ENCODE measurements at places on chromosomes 12 and 14. TPM values are rescaled to one million over a fixed set of nuclear protein-coding genes. Genes with fewer than 3 reads are reported as not detected.
A peak's percentile ranks its signal among the peaks of the same experiment; 100 is the strongest.

Gene KCNA5
- not detected for total RNA-seq

Gene RDH12
- not detected for total RNA-seq

Gene TMEM260
- total RNA-seq = 29.0 TPM

Gene GPRC5A
- total RNA-seq = 0.20 TPM

Gene CDC42BPB
- 19.2 TPM for total RNA-seq

Gene CPM
- 5.6 TPM for total RNA-seq

- no peak overlapping the region for H3K27ac ChIP-seq
- no peaks in the 10 kb centered on the region for H3K4me1 ChIP-seq
- no peak for DNase-seq
- H3K4me3 ChIP-seq = no peak overlapping the region
- no peaks in the 10 kb centered on the region for H3K27me3 ChIP-seq
- peaks cover 54% of the 10 kb centered on the region for H3K36me3 ChIP-seq
These were observed 15.9 kb downstream of the GOLGA3 start for GRCh38 chr12:132812631-132813305.

DNA sequence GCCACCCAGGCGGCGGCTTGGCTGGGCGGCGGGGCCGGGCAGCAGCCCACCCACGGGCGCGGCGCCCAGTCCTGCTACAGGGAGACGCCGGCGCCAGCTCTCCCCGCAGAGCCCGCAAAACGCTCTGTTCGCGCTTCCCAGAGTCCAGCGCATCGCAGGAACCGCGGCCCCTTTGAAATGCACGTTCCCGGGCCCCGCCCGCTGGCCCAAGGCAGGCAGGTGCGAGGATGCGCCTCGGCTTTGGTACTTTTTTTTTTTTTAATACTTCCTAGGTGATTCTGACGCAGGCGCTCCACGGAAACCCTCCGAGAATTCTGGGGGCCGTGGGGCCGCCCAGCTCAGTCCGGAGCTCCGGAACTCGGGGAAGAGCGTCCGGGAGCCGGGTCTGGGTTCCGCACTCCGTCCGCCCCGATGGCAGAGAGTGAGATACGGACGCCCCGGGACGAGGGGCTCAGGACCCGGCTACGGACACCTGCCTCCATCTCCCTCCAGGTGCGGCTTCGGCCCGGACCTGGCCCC is 483 bp downstream of the POC1B start:
- DNase-seq = peak; percentile 29
- peaks cover 33% of the 10 kb centered on the region for H3K4me1 ChIP-seq
- peak overlapping the region; percentile 95 for H3K4me3 ChIP-seq
- H3K27me3 ChIP-seq = no peaks in the 10 kb centered on the region
- peak overlapping the region; percentile 78 for H3K27ac ChIP-seq

DNA sequence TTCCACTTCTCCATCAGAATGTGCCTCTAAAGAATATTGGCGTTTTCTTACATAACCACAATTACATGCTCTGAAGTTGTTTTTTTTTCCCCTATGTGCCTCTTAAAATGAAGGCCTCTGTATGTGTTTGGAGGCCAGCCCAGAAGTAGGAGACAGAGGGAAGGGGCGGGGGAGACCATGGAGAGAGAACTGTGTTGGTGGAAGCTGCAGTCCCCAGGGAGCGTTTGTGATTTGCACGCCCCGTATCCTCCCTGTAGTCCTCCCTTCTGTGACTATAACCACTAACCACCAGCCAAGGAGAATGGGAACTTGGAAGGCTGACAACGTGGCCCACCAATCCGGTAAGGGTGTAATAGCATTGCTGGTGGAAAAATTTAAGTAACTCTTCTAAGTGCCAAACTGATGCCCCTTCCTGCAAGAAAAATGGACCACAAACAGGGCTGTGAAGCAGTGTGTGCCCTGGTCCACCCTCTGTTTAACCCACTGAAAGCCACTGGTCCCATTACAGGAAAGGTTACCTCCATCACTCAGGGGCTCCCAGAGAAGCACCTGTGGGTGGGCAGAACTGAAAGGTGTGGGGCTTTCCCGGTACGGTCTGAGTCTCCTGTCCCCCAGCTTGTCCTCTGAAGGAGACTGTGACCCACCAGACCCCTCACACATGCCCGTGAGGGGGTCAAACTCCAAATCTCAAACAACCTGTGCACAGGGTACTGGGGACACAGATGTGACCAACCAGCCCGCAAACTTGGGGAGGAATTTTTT is 36.8 kb downstream of the CCDC88C start:
- peak overlapping the region; percentile 60 for H3K27ac ChIP-seq
- no peaks in the 10 kb centered on the region for H3K27me3 ChIP-seq
- peaks cover 99% of the 10 kb centered on the region for H3K4me1 ChIP-seq
- H3K4me3 ChIP-seq = peak overlapping the region; percentile 32

DNA sequence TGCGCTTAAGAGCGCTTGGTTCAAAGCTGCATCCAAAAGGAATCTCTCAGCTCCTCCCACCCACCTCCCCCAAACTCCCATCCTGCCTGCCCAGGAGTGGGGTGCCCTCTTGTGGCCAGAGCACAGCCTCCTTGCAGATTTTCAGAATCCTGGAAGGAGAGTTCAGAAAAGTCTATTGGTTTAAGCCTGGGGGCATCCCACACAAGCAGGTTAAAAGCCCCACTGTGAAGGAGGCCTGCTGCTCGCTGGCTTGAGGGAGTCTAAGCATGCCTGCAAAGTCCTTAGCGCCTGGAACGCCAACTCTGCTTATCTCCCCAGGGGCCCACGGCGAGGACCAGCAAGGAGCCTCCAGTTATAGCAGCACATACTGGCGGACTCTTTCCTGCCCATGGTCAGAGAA is 297.1 kb downstream of the KSR2 start:
- DNase-seq = no peak
- no peaks in the 10 kb centered on the region for H3K4me1 ChIP-seq
- no peaks in the 10 kb centered on the region for H3K36me3 ChIP-seq
- no peak overlapping the region for H3K27ac ChIP-seq

DNA sequence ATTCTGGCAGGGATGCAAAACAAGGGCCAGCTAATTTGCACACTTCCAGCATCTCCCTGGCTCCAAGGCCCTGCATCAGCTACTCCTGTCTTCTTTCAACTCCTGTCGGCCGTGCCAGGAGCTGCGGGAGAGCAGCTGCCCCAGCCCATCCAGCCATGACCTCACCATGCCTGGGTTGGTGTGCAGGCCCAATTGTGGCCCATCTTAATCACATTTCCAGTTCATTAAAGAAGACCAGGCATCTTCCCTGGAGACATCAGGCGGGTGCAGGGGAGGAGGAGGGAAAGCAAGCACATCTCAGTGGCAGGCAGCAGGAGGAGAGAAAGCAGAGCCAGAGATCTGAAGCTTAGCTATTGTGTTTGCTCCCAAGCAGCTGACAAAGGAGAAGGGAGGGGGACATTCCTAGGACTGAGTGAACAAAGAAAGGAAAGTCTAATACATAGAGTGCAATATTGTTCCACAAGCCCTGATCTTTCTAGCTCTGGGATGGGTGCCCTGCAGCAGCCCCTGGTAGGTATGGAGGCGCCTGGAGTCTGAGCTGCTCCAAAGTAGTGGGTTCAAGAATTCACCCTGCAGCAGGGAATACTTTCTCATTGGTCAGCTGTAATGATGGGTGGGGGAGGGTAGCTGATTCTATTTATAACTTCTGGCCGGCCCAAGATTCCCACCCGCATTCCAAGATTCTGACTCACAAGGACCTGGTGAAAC is 40.1 kb downstream of the VWF start:
- no peaks in the 10 kb centered on the region for H3K36me3 ChIP-seq
- no peak for DNase-seq
- no peaks in the 10 kb centered on the region for H3K4me1 ChIP-seq
- no peak overlapping the region for H3K27ac ChIP-seq
- H3K27me3 ChIP-seq = no peaks in the 10 kb centered on the region

- no peaks in the 10 kb centered on the region for H3K27me3 ChIP-seq
- H3K4me1 ChIP-seq = peaks cover 12% of the 10 kb centered on the region
- peak within 1 kb of the TSS; percentile 51 for H3K27ac ChIP-seq
- DNase-seq = peak; percentile 77
- H3K36me3 ChIP-seq = no peaks in the 10 kb centered on the region
- peak within 1 kb of the TSS; percentile 50 for H3K4me3 ChIP-seq
These were observed at the start of gene SLC48A1 for GRCh38 chr12:47773062-47773857. Gene SLC48A1, plus strand, starts transcription at chr12:47773238. Its CDS starts 67 bp downstream, at chr12:47773305.

- no peaks in the 10 kb centered on the region for H3K4me1 ChIP-seq
- DNase-seq = peak; percentile 84
- no peak overlapping the region for H3K27ac ChIP-seq
- H3K36me3 ChIP-seq = no peaks in the 10 kb centered on the region
- H3K4me3 ChIP-seq = no peak overlapping the region
- H3K27me3 ChIP-seq = no peaks in the 10 kb centered on the region
These were observed 88.6 kb downstream of the EPS8 start for GRCh38 chr12:15700595-15700994.

- no peak for DNase-seq
- no peak overlapping the region for H3K27ac ChIP-seq
- no peak overlapping the region for H3K4me3 ChIP-seq
- no peaks in the 10 kb centered on the region for H3K36me3 ChIP-seq
- H3K4me1 ChIP-seq = no peaks in the 10 kb centered on the region
These were observed 38.9 kb downstream of the RASSF8 start for GRCh38 chr12:25997201-25997963.

GRCh38 chr14:36510078-36510799 is 9.8 kb downstream of the NKX2-1 start:
- no peak for DNase-seq
- H3K27me3 ChIP-seq = peaks cover 53% of the 10 kb centered on the region
- H3K36me3 ChIP-seq = no peaks in the 10 kb centered on the region
- H3K4me3 ChIP-seq = no peak overlapping the region

- DNase-seq = no peak
- H3K4me1 ChIP-seq = no peaks in the 10 kb centered on the region
- H3K4me3 ChIP-seq = no peak overlapping the region
- no peaks in the 10 kb centered on the region for H3K36me3 ChIP-seq
- H3K27me3 ChIP-seq = peaks cover 2% of the 10 kb centered on the region
These were observed 158.0 kb downstream of the KCNA5 start for GRCh38 chr12:5201554-5202218.

DNA sequence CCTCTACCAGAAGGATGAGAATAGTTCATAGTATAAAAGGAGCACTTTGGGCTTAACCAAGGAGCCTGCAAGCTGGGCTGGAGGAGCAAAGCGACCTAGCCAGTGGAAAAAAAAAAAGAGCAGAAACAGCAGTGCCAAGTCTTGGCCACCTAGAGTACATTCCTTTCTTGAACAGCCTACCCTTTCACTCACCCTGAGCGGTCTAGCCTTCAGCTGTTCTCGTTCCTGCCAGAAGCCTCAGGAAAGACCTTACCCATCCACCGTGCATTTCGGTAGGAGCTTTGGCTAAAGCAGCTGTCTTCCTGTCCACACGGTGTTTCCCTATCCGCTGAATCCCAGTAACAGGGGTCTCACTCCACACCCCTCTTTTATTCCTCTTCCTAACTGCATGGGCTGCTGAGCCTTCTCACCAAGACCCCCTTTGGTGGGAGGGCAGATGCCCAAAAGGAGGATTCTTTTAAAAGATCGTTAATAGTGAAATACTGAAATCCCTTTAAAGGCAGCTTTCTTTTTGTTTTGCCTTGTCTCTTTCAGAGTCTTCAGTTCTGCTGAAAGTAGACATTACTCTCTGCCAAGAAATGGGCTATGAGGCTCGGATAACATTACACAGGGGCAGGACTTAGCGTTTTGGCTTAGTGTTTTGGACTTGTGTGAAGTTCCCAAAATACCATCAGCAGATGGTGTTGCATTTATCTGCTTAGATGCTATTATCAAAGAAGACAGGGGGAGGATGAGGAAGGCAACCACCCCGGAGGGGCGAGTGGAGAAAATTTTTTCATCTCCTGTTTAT is 88.5 kb upstream of the METAP2 start:
- no peak for DNase-seq
- H3K4me1 ChIP-seq = no peaks in the 10 kb centered on the region
- peaks cover 4% of the 10 kb centered on the region for H3K27me3 ChIP-seq
- no peak overlapping the region for H3K4me3 ChIP-seq
- H3K36me3 ChIP-seq = no peaks in the 10 kb centered on the region
- H3K27ac ChIP-seq = no peak overlapping the region

DNA sequence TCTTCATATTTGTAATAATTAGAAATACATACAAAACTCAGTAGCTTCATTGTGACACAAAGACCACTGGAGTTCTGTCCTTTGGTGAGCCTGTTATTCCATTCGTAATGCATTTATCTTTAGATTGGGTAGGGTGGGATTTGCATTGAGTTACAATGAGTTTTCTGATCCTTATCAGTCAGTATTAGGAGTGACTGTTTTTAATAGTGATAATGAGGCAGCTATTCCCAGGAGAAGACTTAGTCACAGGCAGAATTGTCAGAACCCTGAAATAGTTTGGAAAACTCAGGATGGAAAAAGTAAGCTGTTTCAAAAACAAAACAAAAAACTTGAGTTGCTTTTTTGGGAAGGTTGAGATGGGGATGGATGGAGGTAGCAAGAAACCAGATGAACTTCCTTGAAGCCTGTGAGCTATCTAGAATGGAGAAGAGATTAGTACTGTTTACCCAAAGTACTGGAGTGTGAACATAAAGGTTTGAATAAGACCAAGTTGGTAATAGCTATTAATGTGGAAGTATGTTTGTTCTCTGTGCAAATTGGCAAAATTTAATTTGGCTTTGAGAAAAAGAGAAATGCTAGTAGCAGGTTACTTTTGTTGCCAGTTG is 38.6 kb downstream of the FBXO34 start:
- no peak overlapping the region for H3K4me3 ChIP-seq
- H3K27ac ChIP-seq = no peak overlapping the region
- peaks cover 4% of the 10 kb centered on the region for H3K36me3 ChIP-seq
- no peaks in the 10 kb centered on the region for H3K4me1 ChIP-seq
- no peaks in the 10 kb centered on the region for H3K27me3 ChIP-seq

Measured in CD4-positive, CD25-positive, alpha-beta regulatory T cell (primary cell).